Cerebellar nuclear complex (tissue), 1 donor: ENCODE measurements at places on chromosomes 4 and X.

DNA sequence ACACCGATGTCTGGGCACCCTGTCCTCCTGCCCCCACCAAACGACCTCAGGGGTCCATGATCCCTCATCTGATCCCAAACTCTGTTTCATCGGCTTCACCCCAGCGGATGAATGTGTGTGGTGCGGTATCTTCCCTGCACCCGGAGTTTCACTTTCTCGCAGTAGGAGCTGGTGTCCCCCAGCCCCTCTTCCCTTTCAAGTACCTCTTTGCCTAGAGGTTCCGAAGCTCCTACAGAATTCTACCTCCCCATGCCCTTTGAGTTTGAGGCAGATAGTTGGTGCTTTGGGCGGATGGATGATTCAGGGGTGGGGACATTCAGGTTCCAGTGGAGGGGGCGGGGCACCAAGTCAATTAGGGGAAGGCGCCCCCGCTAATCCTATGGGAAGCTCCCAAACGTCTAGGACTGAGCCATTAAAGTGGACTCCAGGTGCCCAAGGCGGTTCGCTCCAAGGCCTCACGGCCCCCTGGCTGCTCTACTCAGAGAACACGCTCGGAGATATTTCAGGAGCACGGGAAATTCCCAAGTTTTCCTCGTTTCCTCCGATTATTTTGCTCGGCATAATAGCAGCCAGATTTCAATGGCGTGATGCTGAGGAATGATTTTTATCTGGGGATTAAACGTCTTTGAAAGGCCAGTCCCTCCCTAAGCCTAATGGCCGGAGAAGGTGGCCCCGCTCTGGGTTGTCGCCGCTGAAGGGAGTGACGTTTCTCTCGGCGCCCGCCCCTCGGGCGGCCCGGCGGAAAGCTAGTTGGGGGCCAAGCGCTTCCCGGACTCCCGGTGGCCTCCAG, 1.3 kb downstream of the MSX1 start:
- DNase-seq: no peak

- no peak for DNase-seq
Measured at GRCh38 chr4:136227315-136227714, 1305.0 kb downstream of the PCDH18 start.

- no peak for DNase-seq
Measured at GRCh38 chr4:188971125-188971524, 831.9 kb downstream of the TRIML1 start.

- DNase-seq: no peak
Measured at GRCh38 chr4:38366456-38366855, 297.5 kb upstream of the KLF3 start.

GRCh38 chrX:132022198-132022966, 720 bp upstream of the STK26 start:
- DNase-seq: no peak

- DNase-seq: no peak
Measured at GRCh38 chr4:112403101-112403945, 106.2 kb downstream of the ALPK1 start.

DNA sequence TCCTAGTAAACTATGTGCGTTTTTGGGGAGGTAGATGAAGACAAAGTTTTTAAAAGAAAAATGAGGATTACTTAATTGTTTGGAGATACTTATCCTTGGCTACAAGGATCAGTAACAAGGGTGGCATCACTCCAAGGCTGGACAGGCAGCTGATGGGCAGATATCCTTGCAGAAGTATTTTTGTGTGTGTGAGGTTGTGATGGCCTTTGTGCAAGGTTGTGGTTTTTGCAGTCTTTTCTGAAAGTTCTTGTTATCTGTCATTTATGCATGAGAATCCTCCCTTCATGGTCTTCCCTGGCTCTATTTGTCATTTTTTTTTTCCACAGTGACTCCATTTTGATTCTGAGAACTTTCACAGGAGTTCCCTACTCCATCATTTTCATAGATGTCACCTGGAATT, 96.0 kb upstream of the C1GALT1C1 start:
- DNase-seq: no peak

DNA sequence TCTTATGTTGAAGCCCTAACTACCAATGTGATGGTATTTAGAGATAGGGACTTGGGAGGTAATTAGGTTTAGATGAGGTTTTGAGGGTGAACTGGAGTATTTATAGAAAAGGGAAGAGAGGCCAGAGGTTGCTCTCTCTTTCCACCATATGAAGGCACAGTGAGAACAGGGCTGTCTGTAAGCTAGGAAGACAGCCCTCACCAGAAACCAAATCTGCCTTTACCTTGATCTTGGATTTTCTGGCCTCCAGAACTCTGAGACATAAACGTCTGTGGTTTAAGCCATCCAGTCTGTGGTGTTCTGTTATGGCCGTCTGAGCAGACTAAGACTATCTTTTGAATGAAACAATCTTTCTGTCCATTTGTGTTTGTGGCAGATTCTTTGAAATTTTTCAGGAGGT, 223.7 kb downstream of the PDHA2 start:
- DNase-seq: no peak

DNA sequence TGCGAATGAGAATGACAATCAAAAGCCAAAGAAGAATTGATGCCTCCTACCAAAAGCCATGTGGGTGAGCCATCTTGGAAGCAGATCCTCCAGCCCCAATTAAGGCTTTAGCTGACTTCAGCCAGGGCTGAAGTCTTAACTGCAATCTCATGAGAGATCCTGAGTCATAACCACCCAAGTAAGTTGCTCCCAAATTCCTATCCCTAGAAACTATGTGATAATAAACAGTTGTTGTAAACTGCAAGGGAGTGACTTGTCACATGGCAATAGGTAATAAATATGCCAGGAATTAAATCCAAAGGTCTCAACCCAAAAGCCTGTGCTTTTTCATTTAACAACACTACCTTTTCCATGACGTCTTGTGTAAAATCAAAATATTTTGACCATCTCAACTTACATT, 154.2 kb upstream of the TBL1X start:
- DNase-seq: no peak

- no peak for DNase-seq
Measured at GRCh38 chrX:152988536-152989291, 5.2 kb downstream of the PNMA5 start.
